ENCODE measurements at places on chromosomes 16 and 17.

GRCh38 chr17:31778523-31778922 lies 80.5 kb downstream of the COPRS start:
- no peak for DNase-seq

DNA sequence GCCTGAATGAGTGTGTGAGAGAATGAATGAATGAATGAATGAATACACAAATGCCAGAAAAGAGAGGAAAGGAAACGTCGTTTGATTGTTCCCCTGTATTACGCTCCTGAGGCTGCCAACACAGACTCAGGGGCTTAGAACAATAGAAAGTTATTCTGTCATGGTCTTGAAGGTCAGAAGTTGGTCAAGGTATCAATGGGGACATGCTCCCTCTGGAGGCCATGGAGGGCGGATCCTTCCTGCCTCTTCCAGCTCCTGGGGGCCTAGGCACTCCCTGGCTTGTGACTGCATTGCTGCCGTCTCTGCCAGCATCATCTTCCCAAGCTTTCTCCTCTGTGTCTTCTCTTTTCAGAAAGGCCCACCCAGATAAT lies 1.5 kb upstream of the SLC38A8 start:
- DNase-seq, result peak; percentile 45

GRCh38 chr16:83136419-83136818 lies 509.6 kb downstream of the CDH13 start:
- no peak for DNase-seq

DNA sequence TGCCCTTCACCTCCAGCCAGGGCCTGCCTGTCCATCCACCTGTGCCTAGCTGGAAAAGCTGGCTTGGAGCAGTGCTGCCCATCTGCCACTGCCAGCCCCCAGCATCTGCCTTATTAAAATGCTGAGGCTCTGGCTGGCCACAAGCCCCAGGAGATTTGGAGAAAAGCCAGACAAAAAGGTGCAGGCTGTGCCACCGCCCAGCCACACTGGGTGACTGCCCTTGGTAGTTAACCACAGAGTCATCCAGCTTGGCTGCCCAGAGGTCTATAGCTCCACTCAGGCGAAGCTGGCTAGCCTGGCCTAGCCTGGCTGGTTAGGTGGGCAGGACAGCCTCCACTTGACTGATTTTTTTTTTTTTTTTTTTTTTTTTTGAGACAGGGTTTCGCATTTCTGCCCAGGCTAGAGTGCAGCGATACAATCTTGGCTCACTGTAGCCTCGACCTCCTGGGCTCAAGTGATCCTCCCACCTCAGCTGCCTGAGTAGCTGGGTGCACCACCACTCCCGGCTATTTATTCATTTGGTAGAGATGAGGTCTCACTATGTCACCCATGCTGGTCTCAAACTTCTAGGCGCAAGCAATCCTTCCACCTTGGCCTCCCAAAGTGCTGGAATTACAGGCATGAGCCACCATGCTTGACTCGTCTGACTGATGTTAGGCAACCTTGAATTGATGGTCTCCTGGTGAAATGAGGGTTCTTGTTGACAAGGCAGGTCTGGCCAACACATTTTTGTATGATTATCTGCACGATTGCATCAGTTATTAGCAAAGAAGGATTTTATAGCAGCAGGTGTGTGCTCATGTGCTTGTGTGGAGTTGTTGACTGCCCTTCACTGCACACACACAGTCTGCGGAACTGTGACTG lies 103.8 kb downstream of the RAB11FIP4 start:
- no peak for DNase-seq

DNA sequence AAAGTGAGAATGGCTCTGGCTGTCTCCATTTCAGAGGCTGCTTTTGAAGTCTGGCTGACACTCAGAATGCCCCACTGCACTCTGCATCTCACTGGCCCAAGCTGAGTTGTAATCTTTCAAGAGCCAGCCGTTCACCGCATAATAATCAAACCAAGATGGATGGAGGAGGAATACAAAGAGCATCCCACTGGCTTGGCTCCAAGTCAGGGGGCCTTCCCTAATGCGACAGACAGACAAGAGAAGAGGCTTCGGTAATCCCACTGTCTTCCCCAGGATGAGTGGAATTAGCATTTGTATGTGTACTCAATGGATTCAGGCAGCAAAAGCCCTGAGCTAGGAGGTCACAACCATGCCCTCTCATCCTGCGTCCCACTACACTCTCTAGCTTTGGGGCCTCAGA lies 68.0 kb downstream of the CBLN1 start:
- no peak for DNase-seq

DNA sequence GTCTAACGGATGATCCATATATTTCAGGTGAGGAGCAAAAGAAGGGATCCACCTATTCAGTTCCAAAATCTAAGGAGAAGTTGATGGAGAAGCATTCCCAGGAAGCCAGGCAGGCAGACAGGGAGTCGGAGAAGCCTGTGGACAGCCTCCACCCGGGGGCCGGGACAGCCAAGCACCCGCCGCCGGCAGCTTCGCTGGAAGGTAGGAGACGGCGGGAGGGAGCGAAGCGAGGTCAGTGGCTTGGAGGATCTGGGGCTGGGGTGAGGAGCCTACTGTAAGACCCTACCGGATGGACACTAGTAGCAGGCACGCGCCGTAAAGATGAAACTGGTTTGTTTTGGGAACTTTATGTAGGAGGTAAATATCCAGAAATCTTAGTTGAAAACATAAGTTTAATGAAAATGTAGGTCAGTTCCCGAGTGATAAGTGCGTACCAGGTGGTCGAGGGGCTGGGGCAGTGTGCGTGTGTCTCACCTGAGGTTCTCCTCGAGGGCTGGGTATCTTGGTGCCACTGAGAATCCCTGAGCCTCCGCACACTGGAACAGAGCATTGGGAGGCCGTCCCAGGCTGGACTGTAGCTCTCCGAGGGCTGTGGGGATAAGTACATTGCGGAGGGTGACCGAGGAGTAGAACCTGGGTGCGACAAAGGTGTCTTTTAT lies 714 bp downstream of the SPATA33 start:
- peak; percentile 43 for DNase-seq

GRCh38 chr16:47492036-47492427 lies 30.9 kb downstream of the PHKB start:
- DNase-seq, result no peak

DNA sequence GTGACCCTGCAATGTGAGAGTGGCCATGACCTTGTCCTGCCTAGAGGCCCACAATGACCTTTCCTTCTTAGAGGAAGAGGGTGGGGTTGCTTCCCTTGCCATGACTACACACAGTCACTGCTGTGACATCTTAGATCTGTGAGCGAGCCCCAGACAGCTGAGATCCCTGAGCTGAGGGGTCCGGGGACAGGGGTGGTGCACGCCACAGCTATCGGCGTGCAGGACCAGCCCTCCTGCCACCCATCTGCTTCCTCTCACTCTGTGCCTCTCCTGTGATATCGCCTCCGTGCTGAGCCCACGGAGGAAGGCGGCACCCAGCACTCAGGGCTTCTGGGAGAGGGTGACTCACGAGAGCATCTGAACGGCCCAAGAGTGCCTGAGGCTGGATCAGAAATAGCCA lies 35.2 kb downstream of the KIAA0513 start:
- no peak for DNase-seq

GRCh38 chr17:17716837-17717523 lies 35.7 kb downstream of the RAI1 start:
- DNase-seq, result no peak

GRCh38 chr17:77326636-77327035 lies 185.9 kb downstream of the SEC14L1 start:
- DNase-seq, result no peak

DNA sequence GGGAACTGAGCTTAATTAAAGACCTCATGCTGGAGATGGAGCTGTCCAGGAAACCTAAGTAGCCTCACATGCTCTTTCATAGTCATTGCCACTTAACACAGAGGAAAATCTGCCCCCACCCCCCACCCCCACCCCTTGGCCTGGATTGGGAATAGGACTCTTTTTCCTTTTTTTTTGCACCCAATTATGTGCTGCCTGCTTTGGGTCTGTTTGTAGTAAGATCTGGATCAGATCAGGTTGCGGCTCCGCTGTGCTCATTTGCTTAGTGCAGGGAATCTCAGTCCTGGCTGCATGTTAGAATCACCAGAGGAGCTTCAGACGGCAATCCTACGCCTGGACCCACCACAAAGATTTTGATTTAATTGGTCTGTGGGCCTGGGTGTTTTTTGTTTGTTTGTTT lies 219.0 kb downstream of the UTP18 start:
- DNase-seq, result no peak

DNA sequence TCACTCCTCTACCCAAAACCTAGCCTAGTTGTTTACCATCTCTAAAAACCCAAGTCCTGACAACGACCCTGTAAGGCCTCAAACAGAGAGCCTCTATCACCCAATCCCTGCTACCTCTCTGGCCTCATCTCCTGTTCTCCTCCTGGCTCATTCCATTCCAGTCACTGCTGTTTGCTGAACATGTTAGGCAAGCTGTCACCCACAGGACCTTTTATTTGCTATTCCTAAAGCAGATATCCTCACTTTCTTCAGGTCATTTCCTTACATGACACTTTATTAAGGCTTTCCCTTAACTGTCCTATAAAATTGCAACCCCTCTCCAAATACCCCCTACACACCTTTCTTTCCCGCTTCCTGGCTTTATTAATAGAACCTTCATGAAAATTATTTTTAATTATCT lies 85.1 kb downstream of the KANSL1 start:
- no peak for DNase-seq

DNA sequence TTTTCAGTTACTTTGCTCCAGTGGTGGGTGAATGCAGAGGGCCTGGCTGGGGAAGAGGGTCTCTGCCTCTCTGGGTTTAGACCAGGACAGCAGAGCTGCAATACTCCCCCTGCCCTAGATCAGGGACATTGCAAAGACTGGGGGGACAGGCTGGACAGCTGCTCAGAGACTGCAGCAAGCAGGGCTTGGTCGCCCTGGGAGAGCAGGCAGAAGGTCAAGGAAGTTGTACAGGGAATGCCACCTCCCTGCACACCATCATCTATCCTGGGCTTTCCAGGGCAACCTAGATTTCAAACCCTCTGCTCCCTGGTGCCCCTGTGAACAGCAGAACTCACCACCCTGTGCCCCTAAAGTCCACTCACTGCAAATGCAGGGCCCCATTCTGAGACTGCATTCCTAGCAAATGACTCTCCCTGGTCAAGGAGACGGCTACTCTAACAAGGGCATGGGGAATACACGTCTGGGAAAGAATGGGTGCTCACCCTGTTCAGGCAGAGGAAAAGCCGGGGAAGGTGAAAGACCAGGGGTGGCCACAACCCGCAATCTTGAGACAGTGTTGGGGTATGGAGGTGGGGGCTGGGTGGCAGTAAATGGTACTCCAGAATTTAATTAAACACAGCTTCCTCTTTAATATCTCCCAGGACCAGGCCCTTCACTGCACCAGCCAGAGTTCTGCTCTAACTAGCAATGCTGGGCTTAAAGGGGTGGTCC lies 1.0 kb downstream of the KIFC3 start:
- DNase-seq, result no peak

DNA sequence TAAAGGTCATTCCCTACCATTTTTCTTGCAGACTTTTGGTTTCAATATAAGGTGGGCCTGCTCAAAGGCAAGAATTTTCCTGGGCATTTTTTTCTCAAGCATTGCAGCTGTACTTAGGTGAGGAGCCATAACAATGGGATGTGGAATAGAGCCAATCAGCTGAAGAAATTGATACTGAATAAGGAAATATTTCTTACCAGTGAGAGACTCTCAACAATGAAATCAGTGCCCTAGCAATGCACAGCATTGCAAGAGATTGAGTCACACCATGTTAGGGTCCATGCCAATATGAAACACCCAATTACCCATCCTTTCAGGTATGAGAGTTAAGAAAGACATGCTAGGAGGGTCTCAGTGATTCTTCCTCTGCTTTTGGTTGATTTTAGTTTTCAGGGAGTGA lies 237.6 kb downstream of the SOX9 start:
- no peak for DNase-seq

- no peak for DNase-seq
These were observed 1.2 kb upstream of the MPRIP start for GRCh38 chr17:17041018-17041521.

GRCh38 chr17:18866866-18867813 lies 9.2 kb downstream of the PRPSAP2 start:
- no peak for DNase-seq

DNA sequence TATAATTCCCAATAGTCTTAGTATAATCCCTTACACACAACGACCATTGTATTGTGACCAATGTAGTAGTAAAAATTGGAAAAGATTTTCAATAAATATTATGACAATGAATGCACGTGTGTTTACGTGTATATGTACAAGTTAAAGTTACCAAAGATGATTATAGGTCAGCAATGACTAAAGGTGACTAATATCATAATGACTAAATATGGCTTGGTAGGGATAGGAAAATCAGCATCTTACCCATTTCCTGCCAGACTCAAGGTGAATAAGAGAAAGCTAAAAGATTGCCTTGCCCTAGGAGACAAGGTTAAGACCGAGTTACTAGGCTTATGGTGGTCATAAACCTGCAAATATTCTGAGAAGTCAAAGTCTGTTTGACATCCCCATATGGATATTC lies 34.4 kb downstream of the CPD start:
- DNase-seq, result no peak

DNA sequence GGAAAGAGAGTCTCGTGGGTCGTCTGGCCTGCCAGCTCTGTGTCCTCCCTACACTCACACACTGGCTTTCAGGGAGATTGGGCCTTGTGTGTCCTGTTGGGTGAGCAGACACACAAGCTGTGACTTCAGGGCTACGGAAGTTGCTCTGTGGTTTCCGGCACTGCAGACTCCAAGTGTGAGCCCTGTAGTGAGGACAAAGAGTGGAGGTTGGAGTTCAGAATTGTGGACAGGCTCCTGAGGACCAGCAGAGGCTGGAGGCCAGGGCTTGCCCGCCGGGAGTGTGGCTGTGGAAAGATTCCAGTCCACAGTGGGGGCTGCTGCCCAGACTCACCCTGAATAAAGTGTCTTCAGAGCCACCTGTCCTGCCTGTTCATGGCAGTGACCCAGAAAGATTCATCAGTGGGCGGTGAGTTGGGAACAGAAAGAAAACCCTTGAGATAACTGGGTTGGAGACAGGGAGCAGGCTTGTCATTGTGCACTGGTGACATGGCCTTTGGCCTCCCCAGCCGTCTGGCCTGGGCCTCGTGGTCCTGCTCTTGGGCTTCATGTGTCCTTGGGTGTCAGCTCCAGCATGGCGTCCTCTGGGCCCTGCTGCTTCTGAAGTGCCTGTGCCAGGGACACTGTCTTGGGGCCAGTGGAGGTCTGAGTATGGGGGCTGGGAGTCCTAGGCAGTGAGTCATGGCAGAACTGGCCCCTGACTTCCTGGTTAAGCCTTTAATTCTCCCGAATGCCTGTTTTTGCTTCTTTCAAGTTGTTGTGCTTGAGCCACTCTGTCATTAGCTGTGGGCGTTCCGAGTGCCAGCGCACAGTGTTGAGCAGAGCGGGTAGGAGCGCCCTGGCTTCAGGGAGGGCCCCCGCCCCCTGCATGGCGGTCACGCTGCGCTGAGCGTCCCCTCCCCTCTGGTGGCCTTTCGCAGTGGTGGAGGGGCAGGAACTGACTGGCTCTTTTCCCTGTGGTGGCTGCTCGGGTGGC lies 19.9 kb upstream of the ZNF750 start:
- DNase-seq, result no peak

Measured in HEK293T (cell line).